ENCODE measurements at places on chromosomes 7 and 10.

DNA sequence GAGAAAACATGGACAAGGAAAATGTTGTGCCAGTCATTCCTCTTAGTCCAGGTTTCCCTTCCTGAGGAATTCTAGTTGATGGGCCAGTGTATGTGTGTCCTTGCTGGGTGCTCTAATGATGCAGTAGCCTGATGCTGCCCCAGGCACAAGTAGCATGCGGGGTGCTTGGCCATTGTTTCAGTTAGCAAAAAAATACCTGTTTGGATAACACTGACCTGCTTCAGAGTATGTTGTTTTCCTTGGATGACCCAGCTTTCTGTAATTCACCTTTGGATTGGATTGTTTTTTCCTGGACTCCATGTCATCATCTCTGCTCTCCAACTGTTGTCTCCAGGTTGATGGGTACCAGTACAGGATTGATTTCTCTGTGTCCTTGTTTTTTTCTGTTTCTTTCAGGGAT is 169.2 kb downstream of the SND1 start:
- no peak for DNase-seq

GRCh38 chr7:99210265-99210970 is 2.5 kb upstream of the KPNA7 start:
- DNase-seq: no peak

- DNase-seq: no peak
Observed at GRCh38 chr10:21372651-21373410, 152.7 kb downstream of the SKIDA1 start.

DNA sequence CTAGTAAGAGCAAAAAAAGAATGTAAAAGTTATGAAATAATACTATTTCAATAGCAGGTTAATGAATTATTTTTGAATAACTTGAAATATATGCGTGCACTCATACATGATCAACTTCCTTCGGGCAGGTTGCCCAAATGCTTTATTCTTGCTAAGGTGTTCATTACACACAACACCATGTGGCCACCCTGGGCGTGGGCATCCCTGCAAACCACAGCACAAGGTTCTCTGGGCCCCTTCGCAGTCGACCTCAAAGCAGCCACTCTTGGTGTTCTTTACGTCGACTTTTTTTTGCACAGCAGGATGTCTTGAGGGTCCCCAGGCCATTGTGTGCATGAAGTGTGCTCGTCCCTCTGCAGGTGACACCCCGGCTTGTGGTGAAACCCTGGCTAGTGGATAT is 300.7 kb upstream of the PITRM1 start:
- DNase-seq: no peak

DNA sequence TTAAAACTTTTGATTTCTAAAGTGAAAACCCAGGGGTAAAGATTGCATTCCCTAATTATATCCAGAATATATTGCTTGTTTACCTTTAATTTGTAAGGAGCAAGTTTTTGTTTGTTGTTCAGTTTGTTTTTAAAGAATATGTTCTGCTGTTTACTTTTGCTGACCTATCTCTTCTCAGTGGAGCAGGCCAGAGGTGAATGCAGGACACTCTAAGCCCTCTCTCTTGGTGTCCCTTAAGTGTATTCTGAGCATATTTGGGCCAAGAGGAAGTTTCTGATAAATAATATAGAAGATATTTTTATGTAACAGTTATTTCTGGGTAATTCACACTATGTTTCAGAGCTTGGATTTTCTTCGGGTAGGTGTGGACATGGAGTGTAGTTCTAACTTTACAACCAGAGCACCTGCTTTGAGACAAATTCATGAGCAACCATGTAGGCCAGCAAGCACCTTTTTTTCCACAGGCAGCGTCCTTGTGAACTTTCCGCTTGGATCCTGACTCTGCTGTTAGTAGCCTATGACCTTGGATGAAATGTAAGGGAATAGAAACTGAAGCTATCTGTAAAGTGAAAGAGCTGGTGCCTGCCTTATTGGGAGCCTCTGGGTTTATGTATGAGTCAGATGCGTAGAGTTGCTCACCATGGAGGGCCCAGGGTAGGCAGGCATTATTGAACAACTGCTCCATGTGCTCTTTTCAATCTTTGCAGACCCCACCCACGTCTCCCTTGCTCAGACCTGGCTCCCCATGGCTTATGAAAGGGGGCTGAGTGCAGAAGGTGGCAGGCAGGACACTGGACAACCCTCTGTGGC is 16.1 kb downstream of the OGDH start:
- no peak for DNase-seq

DNA sequence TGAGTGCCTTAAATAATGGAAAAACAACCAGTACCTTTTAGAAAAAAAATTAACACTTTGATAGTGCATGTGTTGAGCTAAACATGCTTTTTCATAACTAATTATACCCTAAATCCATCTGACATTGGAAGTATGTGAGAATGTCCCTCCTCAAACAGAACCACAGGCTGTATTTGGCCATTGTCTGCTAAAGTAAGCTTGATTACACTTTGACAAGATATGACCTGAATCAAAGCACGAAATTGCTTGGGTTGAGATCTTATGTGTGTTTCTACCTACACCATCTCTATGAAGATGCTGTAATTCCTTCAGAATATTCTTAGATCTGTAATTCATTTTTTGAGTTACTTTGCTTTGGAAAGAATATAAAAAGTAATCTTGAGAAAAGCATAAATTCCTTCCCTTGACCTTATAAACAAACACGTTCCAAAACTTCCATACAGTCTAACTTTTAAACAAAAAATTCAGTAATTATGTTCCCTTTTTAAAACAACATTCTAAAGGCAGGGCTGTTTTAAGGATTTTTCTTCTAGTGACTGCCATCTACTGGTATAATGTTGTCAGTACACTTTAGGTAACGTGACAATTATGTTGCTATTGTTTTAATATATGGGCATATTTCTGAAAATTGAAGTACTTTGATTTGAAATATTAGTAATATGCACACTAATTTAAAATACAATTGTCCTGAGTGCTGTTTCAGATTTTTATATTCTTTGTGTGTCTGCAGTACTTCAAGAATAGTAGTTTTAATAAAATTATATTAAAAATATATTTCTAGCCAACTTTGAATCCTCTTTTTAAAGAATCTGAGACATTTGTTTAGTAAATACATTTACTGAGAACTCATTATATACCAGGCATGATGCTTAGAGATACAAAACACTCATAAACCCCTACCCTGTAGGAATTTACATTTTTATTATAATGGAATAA is 20.9 kb downstream of the CD36 start:
- DNase-seq: no peak

DNA sequence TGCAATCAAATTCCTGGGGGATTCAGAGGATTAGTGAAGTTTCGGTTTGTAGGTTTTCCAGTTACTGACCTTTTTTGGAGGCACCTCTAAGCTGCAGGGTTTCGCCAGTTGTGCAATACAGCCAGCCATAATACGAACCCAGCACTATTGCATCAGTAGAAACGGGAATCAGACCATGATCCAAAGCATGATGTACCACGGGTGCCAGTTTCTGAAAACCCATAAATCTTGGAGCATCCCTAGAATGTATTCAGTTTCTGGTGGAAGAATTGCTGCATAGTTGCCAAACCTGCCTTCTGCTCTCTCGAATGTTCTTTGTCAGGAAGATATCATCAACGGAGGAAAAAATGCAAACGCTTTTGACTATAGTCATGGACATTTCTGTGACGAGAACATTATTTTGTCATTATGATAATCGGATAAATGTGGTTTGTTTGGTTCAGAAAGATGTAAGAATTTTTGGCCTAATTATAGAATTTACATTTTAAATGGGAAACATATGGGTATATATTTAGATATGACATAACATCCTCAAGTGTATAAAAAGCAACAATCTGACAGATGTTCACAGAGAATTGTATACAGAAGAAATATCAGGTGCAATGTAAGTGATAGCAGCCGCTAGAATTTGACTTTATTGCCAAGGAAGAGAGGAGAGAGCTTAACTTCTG is 186.2 kb upstream of the PRKCQ start:
- DNase-seq: no peak

GRCh38 chr7:89757910-89758309 is 396.4 kb upstream of the STEAP1 start:
- no peak for DNase-seq

- no peak for DNase-seq
Observed at GRCh38 chr10:35739998-35740397, 97.9 kb upstream of the FZD8 start.

DNA sequence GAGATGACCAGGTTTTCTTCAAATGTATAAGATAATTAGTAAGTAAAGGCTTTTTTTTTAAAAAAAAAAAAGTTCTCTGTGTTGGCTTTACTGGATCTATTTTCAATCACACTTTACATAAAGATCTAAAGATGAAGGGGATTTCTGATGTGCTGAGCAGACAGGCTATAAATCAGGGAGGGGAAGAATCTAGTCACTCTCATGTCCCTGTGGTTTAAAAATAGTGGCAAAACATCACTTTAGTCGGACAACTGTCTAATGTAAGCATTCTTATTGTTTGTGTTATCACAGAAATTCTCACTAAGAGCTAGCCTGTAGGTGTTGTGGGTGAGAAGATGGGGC is 132.7 kb downstream of the ICA1 start:
- DNase-seq: no peak

DNA sequence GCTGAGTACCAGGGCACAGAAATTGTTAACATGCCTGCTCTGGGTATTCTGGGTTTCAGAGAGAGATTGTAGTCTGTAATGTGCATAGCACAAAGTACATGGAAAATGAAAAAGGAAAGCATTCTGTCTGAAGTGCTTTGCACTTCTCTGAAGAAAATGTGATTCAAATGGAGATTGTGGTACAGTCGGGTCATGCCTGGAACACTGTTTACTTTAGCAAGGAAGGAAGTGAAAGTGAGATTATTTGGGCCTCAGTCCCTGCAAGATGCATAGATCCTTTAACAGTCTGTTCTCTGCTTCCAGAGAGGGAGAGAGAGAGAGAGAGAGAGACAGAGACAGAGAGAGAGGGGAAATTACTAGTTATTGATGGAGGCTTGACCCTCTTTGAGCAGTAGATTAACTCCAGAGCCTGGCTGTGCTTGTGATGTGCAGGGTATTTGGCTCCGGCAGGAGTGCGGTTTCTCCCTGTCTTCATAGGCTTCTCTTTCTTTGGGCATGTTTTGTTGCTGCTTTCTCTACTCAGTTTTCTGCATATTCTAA is 5.4 kb downstream of the VWC2 start:
- DNase-seq: no peak

- no peak for DNase-seq
Observed at GRCh38 chr10:22427890-22428571, 82.7 kb downstream of the SPAG6 start.

DNA sequence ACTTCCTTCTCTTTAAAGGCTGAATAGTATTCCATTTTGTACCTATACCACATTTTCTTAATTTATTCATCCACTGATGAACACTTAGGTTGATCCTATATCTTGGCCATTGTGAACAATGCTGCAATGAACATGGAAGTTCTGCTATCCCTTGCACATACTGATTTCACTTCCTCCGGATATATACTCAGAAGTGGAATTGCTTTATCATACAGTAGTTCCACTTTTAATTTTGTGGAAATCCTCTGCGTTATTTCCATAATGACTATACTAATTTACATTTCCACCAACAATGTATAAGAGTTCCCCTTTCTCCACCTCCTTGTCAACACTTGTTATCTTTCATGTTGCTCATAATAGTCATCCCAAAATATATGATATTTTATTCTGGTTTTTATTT is 312.6 kb downstream of the PLXDC2 start:
- DNase-seq: no peak

GRCh38 chr10:91340613-91341362 is 69.4 kb upstream of the HECTD2 start:
- no peak for DNase-seq

DNA sequence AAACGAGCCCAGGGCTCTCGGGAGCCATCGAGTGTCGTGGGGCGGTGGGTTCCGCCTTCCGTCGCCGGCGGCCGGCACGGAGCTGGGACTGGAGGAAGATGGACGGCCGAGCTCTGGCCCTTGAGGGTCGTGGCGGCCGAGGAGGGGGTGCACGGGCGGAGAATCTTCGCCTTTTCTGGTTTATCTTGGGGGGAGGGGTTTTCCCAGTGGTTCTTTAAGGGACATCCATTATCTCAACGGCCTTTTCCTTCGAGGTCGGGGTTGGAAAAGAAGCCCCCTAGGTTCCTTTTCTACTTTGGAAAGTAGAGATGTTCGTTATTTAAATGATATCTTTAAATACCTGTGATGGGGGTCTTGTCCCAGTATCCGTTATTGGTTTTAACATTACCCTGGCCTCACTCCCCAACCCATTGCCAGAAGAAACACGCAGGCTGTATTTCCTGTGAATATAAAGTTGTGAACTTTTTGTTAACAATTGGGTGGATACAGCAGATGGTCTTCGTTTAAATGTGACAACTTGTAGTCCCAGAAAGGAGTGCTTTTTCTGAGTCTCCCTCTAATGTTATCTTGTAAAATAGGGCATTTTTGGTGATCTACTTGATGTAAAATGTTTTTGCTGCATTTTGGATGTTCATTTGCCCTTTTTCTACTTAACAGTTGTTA is 765 bp downstream of the CCAR1 start:
- peak; percentile 18 for DNase-seq

DNA sequence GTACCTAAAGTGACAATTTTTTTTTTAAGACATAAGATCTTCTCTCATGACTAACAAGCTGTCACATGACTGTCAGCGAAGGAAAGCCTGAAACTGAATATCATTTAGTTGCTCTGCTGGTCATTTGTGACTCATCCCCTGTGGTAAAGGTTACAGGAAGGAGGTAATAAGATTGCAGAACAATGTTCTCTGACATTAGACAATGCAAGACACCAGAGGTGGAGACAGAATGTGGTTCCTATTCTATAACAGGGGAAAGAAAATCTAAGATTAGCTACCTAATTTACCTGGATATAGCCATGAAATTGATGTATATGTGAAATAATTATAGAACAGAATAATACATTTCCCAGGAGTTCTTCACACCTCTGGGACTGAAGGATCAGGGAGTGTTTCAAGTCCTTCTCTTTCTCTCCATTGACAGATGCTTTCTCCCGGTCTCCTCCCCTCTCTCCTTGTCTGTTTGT is 47.7 kb downstream of the LRGUK start:
- peak; percentile 5 for DNase-seq

DNA sequence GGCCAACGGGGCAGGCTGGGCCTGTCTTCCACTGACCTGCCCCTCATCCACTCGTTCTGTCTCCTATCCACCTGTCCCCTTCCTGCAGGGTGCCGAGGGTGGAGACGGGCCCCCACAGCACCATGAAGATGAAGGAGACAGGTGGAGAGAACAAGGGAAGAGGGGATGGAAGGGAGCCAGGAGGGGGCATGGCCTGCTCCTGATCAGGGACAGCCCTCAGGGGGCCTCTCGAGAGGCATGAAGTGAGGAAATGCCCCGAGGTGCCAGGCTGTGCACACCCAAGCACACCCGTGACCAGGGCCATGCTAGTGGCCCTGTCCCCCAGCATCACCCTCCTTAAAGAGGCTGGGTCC is 111.2 kb downstream of the ZMIZ1 start:
- DNase-seq: no peak

Data from left renal cortex interstitium (tissue), 4 donors.